ENCODE measurements at places on chromosomes 11 and 22.

DNA sequence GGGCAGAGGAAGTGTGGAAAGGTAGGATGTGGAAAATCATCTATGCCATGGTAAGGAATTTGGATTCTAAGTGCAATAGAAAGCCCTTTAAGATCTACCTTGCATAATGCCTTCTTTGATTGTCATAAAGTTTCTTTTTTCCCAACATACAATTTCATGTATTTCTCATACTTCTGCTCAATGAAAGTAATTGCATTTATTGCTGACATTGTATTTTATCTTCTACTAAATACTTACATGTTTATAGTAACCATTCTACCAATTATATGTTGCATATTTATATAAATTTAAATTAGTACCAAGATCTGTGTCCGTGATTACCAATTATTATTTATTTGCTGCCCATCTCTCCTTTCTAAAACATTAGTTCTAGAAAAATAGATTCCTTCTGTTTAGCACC lies 114.8 kb downstream of the CNTN5 start:
- no peak for DNase-seq

DNA sequence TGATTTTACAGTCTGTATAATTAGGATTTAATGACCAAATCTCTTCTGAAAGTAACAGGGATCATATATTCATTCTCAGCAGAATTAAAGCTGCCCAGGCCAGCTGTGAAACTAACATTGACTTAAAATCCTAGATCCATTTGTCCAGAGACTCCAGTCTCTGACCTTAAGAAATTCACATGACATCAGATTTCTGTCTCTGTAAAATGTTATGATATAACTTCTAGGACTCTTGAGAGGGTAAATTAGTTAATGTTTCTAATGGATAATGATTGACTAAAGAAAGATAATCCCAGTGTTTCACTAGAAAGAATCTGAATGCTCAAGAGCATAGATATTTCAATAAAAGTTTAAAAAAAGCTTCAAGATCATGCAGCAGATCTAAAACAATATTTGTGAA lies 6.3 kb downstream of the NOX4 start:
- no peak for DNase-seq

- no peak for DNase-seq
Measured at GRCh38 chr22:32691101-32691500, 110.4 kb upstream of the TIMP3 start.

- DNase-seq: no peak
Measured at GRCh38 chr11:20668131-20668809, 1.1 kb upstream of the NELL1 start.

Data from stimulated activated CD8-positive, alpha-beta memory T cell treated with anti-CD3 and anti-CD28 coated beads, Interleukin-2, amount 100 ng/mL, for 48 hours (primary cell).